Ammon's horn (tissue), 1 donor: ENCODE measurements at places on chromosomes 11 and 22.

DNA sequence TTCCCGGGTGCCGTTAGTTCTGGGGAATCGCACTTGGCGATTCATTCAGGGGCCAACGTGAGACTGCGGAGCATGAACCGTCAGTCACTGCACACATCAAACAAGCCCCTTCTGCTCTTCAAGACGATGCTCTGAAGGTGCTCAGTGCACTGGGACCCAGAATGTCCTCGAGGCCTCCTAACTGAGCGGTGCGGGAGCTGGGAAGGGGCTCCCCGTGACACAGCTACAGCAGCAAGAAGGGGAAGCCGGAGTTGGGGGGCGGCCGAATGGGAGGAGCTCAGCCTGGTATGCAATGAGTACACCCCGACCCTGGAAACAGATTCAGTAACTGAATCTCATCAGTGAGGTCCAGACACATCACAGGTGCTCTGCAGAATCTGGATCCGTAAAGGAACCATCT, 150.8 kb downstream of the SHANK2 start:
- no peak for DNase-seq

GRCh38 chr11:69293819-69294505, at the start of gene MYEOV:
Gene MYEOV, plus strand, starts transcription at chr11:69294155. Its CDS starts 1,200 bp downstream, at chr11:69295355.
- no peak for DNase-seq

- DNase-seq = no peak
Measured at GRCh38 chr11:60459345-60459744, 3.7 kb downstream of the MS4A1 start.

DNA sequence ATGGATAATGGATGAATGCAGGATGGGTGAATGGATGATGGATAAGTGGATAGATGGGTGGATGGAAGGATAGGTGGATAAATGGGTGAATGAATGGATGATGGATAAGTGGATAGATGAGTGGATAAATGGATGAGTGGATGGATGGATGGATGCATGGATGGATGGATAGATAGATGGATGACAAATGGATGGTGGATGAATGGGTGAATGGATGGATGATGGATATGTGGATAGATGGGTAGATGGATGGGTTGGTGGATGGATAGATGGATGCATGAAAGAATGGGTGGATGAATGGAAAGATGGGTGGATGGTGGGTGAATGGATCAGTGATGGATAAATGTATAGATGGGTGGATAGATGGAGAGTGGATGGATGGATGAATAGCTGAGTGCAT, 564.8 kb downstream of the MIAT start:
- no peak for DNase-seq

DNA sequence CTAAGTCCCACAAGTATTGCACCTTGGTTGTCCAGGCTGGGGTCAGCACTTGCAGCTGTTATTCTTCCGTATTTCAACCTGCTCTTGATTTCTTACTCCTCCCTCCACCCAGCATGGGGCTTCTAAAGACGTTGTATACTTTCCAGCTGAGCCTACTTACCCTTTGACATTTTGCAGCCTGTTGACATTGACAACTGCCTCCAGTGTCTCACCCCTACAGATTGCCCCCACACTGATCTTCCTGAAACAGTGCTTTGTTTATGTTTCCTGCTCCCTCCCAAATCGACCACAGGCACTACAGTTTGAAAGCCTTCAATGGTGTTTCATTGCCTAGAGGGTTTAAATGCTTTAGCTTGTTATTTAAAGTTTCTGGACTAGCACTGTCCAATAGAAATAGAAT, 56.6 kb downstream of the FAM83F start:
- peak; percentile 34 for DNase-seq

GRCh38 chr11:8389029-8389996, 125.6 kb upstream of the LMO1 start:
- peak; percentile 58 for DNase-seq

DNA sequence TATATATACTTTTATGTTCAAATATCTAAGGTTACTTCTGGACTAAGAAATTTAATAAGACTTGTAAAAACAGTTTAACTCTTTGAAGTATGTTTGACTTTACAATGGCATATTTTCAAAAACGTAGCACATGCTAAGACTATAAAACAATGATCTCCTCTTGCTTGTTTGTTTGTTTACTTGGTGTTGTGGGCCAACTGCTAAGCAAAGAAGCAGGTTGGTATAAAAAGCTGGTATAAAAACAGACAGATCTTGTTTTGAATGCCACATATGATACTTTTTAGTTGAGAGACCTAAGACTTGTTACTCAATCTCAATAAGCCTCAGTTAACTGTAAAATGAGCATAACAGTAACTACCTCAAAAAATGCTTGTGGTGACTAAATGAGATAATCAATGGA, 1206.3 kb downstream of the LRRC4C start:
- no peak for DNase-seq

DNA sequence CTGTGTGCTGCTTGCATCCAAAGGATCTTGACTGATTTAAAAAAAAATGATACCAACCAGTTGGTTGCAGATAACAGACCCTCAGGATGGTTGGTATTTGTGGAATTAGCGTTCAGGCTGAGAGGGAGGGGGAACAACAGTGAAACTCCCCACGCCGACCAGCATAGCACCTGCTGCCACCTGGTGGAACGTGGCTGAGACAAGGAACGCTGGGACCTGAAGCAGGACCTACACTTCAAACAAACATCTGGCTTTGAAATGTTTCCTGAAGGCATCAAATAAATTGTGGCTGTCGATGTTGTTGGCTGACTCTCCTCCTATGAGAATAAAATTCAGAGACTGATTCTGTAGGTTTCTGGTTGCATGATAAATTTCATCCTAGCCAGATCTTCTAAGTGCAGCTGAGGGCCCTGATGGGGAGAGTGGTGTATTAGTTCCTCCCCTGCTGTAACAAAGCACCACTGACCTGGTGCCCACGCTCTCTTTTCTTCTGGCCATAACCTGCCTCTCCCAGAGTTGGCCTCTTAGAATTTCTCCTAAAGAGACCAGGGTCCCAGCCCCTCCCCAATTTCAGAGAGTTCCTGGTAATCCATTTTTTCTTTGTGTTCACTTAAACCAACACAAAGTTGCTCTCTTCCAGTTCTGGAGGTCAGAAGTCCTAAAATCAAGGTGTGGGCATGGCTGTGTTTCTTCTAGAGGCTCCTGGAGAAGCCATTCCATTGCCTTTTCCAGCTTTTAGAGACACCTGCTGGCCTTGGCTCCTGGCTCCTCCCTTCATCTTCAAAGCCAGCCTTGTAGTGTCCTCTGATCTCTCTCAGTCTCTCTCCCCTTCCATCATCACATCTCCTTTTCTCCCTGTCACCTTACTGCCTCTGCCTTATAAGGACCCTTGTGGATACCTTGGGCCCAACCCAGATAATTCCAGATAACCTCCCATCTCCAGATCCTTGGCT, 17.3 kb downstream of the APOL2 start:
- peak; percentile 78 for DNase-seq

- peak; percentile 87 for DNase-seq
Measured at GRCh38 chr22:48517039-48518030, 1310.3 kb downstream of the BRD1 start.

- no peak for DNase-seq
Measured at GRCh38 chr11:69983897-69984438, 94.1 kb upstream of the ANO1 start.

DNA sequence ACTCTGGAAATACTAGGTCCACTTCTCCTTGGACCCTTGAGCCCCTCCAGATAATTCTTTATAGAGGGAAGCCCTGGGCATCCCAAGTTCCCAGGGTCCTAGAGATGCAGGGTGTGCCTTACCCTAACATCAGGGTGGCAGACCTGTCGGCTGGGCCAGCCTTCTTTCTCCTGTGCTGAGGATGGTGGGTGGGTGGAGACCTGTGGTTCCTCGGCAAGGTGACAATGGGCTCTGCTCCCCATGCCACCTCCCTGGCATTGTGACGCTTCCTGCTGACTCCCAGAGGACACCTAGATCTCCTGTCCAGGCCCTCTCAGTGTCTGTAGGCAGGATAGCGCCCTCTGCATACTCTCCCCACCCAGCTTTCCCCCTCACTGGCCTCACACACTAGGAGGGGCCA, 3.8 kb upstream of the DERL3 start:
- no peak for DNase-seq

DNA sequence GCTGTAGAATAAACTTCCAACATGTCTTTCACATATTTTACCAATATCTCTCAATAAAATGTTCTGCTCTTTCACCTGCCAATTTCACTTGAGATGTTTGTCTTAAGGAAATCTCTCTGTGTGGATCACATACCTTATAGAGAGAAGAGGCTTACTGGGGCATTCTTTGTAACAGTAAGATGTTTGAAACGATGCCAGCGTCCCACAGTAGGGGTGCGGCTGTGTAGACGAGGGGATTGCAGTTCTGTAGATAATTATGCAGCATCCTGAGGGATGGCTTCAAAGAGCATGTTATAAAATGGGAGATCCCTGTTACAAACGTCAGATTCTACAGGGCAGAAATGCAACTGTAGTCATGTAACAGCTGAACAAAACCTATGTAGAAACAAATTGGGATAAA, 200.0 kb downstream of the TBC1D22A start:
- no peak for DNase-seq

DNA sequence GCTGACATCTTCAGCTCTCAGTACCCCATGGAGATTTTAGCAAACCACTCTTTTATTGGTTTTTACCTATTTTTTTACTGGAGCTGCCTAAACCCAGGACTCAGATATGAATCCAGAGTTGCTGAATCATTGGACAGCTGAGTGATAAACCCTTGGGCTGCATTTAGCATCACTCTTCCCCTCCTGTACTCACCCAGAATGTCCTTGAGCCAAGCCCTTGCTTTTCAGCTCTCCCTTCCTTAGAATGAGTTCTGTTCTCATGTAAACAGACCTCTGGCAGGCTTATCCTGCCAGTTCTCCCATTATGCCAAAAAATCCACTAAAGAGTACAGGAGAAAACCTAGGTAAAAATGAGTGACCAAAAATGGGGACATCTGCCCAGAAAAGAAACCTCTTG, 200.1 kb upstream of the POU2AF2 start:
- DNase-seq = no peak

GRCh38 chr11:59822989-59823566, 12.5 kb upstream of the MRPL16 start:
- DNase-seq = peak; percentile 70

GRCh38 chr11:64690235-64690634, 32.8 kb downstream of the NRXN2 start:
- DNase-seq = no peak

DNA sequence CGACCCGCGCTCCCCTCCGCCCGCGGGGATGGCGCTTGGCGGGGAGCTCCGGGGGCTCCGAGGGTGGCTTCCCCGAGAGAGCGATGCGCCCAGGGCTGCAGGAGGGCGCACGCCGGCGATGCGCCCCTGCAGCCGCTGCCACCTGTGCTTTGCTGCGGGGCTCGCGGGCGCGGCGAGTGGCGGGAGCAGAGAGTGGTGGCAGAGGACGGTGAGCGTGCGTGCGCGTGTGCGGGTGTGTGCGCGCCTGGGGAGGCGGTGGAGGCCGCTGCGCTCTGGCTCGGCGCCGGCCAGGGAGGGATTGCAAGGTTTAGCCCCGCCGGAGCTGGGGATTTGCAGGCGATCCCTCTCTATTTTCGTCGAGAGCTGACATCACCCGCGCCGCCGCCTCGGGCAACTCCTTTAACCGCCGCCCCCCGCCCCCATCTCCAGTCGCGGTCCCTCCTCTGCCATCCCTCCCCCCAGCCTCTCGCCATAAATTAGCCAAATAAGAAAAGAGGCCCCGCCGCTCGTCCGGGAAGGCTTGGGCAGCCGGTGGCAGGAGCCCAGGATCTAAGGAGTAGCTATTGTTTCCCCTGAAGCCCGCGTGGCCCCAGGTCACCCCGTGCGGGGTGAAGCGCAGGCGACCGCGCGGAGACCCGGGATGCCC, at the start of gene SLC1A2:
Gene SLC1A2 (minus strand): TSS at position 375 of the 646 bp plus-strand sequence. CDS start 592 bp downstream, outside the sequence.
- peak; percentile 77 for DNase-seq

- no peak for DNase-seq
Measured at GRCh38 chr11:126054408-126054807, 8.3 kb downstream of the CDON start.

DNA sequence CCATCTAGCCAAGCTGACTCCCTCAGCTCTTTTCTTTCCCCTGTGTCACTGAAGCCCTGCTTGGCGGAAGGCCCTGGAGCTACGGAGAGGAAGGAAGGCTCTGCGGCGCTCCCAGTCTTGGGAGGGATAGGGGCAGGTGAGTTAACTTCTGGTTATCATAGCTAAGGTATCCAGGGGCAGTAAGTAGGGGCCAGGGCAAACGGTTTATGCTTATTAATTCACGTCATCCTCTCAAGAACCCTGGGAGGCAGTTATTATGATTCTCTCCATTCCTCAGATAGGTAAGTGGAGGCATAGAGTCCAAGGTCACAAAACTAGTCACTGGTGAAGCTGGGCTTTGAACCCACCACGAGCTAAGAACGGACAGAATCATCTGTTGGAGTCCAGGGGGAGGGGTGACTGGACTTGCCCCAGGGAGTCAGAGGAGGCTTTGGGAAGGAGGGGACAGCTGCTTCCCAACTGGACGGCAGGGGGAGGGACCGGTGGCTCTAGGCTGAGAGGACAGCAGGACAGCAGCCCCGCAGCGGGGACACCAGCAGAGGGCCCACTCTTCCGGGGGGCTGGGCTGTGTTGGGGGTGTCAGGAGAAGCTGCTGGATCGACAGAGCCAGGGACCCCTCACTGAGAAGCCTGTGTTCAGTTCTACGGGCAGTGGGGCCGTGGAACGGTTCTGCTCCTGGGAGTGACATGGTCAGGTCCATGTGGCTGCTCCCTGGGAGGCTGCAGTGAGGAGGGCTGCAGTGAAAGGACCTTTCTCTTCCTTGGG, 3.5 kb downstream of the BAIAP2L2 start:
- no peak for DNase-seq

DNA sequence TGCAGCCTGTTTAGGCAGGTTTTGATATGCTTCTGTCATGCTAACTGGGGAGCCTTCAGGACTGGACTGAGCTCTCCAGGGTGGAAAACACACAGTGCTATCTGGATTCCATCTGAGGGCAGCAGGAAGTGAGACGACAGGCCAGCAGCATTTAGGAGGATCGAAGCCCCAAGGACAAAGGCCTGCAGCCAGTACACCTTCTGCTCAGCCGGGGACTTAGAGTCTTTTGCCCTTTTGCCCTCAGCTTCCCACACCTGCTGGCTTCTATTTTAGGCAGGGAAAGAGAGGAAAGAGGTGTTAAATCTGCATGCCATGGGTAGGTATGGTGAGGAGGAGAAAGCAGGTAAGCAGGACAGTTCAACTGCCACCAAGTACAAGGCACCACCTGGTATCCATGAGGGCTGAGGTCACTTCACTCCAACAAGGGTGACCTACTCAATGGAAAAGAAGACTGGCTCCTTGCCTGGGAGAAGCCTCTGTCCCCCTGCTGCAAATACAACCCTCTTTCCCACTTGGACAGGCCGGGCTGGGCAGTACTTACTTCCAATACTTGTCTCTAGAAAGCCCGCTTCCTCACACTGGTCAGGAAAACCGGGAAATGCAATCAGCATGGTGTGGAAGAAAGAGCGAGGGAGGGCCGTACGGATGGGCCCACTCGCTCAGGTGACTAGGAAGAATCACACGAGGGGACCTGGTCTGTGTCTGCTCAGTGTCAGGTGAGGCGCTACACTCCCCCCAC, 12.3 kb downstream of the LARGE2 start:
- no peak for DNase-seq

DNA sequence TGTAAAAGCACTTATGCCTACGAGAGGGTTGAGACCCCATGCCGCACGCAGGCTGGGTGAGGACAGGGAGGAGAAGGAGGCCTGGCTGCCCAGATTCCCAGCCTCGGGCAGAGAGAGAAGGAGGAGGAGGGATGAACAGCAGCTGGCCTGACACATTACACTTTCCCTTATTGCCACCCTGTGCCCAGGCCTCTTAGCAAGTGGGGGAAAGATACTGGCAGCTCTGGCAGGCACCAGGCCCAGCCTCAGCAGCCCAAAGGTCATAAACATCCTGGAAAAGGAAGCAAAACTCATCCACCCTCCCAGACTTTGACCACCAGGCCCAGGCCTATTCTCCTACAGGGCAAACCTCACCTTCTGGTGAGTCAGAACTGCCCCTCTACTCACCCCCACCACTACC, 4.7 kb downstream of the PLAAT3 start:
- peak; percentile 74 for DNase-seq
